ENCODE measurements at places on chromosomes 5 and 9.

GRCh38 chr9:121658166-121658565, 6.7 kb downstream of the DAB2IP start:
- no peak for DNase-seq

DNA sequence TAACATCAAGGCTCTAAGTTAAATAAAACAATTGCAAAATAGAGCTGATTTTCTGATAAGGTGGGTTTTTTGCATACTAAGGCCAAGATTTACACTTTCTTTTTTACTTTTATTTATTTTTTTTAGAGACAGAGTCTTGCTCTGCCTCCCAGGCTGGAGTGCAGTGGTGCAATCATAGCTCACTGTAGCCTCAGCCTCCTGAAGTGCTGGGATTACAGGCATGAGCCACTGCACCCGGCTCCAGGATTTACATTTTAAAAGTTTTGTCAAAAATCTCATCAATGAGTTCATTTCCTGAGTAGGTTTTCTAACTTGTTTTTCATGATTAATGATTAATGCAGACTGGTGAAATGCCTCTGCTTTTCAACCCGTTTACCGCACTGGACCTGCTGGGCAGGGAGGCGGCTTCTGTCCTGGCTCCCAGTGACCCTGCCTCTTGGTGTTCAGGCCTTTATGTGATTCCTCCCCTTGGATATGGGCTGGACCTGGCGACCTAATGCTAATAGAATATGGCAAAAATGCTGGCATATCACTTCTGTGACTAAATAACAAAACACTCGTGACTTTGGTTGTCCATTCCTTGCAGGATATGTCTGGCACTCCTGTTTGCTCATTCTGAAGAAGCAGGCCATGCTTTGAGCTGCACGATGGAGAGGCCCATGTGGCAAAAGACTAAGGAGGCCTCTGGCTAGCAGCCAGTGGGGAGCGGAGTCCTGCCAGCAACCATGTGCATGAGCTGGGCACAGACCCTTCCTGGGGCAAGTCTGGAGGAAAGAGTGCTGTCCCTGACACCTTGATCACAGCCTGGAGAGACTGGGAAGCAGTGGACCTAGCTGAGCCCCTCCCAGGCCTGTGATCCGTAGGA, 72.2 kb upstream of the PTCH1 start:
- DNase-seq = no peak

DNA sequence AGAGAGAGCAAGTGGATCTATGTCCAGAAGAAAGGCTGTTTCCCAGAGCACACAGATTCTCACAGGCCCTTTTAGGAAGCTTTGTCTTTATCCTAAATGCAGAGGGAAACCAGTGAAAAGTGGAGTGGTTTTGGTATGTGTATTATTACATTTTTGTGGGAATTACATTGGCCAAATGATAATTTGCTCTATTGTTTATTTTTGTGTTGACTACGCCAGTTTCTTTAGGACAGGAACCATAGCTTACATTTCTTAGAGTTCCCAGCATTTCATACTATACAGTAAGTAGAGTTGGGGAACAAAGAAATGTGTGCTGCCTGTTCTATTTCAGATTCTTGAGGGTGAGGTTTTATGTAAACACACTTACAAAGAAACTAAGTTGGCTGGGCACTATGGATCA, 29.4 kb upstream of the SPATA31D4 start:
- no peak for DNase-seq

GRCh38 chr5:43469671-43470391, 13.8 kb downstream of the TMEM267 start:
- DNase-seq = no peak

DNA sequence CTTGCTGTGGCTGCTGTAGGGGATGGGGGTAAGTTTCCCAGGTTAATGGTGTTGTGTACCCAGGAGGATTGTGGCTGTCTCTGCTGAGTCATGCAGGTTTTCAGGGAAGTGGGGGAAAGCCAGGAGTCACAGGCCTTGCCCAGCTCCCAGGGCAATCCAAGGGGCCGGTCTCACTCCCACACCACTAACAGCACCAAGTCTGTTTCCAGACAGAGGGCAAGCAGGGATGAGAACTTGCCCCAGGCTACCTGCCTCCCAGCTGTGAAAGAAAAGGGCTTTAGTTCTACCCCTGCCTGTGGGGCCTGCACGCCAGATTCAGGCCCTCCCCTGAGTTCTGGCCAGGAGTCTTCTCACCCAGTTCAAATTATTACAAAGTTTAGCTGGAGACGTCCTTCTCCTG, 579.8 kb upstream of the ST8SIA4 start:
- no peak for DNase-seq

DNA sequence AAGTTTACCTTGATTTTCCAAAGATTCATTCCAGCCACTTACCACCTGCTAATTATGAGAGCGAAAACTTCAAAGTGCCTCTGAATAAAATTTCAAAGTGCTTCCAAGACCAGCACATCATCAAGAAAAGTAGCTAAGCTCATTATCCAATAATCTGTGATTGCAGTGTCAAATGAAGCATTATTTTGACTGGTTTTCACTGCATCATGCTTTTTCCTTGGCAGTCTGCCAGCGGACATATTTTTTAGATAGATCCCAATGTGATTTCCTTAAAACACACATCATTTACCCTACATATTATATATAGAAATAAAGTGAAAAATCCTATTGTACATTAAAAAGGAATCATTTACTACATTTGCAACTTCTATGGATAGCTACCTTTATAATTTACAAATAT, 508.6 kb upstream of the FAM174A start:
- no peak for DNase-seq
